B cell (primary cell): ENCODE measurements at places on chromosomes 13 and 19. TPM values are rescaled to one million over a fixed set of nuclear protein-coding genes. Genes with fewer than 3 reads are reported as not detected.

Gene GAPDHS
- polyA plus RNA-seq: not detected in 2 replicates

Gene FFAR2
- 0.26 and 0.31 TPM in 2 replicates for polyA plus RNA-seq

Gene CEACAM21
- 18.7 and 27.3 TPM in 2 replicates for polyA plus RNA-seq

GRCh38 chr19:2625434-2625833 lies 77.1 kb downstream of the GNG7 start:
- no peak overlapping the region for H3K4me3 ChIP-seq
- H3K4me1 ChIP-seq: peaks cover 99% of the 10 kb centered on the region
- no peaks in the 10 kb centered on the region for H3K36me3 ChIP-seq
- H3K27ac ChIP-seq: peak overlapping the region; percentile 96
- DNase-seq: peak; percentile 49
- no peaks in the 10 kb centered on the region for H3K27me3 ChIP-seq

DNA sequence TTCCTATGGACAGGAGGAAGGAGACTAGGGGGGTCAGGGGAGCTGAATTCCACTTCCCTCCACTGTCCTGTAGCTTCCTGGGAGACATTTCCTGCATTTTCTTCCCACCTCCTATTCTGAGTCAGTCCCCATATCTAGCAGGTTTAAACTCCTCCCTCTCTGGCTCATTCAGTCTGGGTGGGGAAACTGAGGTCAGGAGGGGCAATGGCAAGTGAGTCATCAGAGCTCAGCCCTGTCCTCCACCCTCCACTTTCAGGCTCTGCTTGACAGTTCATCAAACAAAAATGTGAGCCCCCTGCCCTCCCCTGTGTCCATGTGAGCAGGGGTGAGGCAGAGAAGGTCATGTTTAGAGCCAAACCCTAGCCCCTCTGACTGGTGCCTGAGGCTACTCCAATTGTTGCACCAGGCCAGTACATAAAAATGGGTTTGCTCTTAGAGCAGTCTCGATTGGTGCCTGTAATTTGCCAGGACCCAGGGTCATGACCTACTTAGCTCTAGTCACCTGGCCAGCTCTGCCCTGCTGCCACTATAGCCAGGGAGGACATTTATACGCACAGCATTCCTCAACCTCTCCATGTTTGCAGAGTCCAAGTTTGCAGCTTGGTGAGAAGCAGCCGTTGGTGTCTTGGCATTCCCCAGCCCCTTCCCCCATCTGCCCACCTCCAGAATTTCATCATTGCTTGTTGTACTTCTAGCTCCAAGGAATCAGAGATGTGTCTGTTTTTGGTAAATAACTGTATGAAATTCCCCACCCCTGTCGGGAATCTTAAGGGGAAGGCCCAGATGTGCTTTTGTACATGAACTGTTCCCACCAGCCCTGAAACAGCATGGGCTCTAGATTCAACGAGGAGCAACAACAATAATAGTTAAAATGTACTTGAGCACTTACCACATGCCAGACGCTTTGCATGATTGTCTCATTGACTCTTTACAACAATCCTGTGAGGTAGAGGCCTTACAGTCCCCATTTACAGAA lies 20.7 kb downstream of the SAMD4B start:
- H3K27me3 ChIP-seq: no peaks in the 10 kb centered on the region

GRCh38 chr13:105820415-105820814 lies 715.0 kb downstream of the EFNB2 start:
- H3K27me3 ChIP-seq: no peaks in the 10 kb centered on the region
- H3K4me1 ChIP-seq: no peaks in the 10 kb centered on the region
- no peak overlapping the region for H3K27ac ChIP-seq
